Endothelial cell of umbilical vein (primary cell): ENCODE measurements at places on chromosomes 16 and 17. TPM values are rescaled to one million over a fixed set of nuclear protein-coding genes. Genes with fewer than 3 reads are reported as not detected.

The CCR7 gene
- total RNA-seq, result 0.30 TPM in 1 of 2 replicates, not detected in the other

The NPIPA5 gene
- total RNA-seq, result 6.5 and 11.3 TPM in 2 replicates

The TEFM gene
- total RNA-seq, result 12.0 and 12.7 TPM in 2 replicates

The GCGR gene
- not detected in 2 replicates for total RNA-seq
